ENCODE measurements at places on chromosomes 1 and 21.
A peak's percentile ranks its signal among the peaks of the same experiment; 100 is the strongest.

GRCh38 chr1:204567071-204567470 is 50.9 kb downstream of the MDM4 start:
- DNase-seq = no peak

DNA sequence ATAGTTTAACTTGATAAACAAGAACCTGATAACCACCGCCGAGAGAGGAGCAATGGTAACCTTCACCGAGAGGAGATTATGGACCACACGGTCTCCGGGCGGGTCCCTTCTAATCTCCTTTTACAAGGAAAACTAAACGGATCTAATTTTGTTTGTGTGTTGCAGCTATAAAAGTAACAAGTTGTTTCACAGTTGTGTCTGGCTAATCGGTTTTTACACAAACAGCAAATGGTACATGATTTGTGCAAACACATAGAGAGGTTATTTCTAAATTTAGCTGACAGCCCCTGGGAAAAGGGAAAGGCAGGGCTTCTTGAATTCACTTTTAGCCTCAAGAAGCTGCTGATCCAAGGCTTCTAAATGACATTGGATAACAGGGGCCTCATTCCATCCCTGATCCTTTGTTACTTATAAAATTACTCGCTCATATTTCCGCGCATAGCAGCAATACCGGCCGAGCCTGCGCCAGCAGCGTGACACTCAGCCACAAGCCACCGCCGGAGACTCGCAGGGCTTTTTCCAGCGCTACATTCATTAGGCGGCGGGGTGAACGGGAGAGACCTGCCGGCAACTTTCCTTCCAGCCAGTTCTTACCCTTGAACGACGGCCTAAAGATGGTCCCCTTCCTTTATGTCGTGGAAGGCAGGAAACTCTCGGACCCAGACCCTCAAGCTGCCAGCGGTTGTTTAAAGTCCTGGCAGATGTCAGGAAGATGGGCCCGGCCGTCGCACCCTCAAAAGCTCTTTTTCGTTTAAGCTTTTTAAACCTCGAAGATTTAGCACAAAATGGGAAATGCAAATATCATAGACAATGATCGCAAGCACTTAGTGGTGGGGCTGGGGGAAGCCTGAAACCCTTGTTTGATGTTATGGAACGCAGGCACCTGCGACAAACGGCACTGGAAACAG is 4.4 kb downstream of the FOXD3 start:
- DNase-seq = no peak

- DNase-seq = no peak
Measured at GRCh38 chr21:17536381-17536780, 23.5 kb downstream of the CXADR start.

DNA sequence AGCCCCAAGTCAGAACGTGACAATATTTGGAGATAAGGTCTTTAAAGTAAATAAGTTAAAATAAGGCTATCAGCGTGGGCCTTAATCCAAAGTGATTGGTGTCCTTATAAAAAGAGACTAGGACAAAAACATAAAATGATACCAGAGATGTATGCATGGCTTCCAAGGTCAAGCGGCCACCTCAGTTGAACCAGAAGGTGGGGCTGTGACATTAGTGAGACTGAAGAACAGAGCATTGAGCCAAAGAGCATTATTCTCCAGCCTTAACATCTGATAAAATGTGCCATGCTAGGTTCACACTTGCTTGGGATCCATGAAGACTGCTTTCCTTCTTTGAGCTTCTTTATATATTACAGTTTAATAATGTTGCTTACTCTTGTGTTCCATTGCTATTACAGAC is 554.6 kb downstream of the PLA2G4A start:
- no peak for DNase-seq

- no peak for DNase-seq
Measured at GRCh38 chr1:17839641-17840196, 84.6 kb downstream of the ACTL8 start.

DNA sequence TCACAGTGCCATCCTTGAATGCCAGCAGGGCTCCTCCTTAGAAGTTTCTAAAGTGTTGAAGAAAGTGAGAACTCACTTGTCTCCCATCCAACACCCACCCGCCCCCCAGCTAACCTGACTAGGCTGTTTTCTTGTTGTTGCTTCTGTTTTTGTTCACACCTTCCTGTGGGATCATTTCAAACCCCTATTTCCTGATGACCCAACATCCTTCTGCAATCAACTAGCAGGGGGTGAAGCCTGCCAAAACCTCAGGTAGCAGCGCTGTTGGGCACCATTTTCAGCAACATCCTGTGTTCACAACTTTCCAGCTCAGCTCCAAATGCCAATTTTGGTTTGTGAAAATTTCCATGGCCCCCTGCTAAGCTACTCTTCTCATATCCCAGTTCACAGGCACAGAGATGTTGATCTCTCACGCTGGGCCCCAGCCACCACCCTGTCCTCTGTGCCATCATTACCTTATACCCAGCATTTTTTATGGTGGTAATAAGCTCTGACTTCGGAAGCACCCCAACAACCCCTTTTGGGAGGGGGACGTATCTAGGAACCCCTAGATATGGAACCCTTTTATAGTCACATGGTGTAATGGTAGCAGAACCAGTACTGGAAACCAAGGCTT is 41.4 kb downstream of the CDC7 start:
- DNase-seq = no peak

GRCh38 chr1:104195395-104195794 is 445.7 kb downstream of the AMY1C start:
- DNase-seq = no peak

- DNase-seq = no peak
Measured at GRCh38 chr1:156747742-156748669, 3.5 kb downstream of the HDGF start.

DNA sequence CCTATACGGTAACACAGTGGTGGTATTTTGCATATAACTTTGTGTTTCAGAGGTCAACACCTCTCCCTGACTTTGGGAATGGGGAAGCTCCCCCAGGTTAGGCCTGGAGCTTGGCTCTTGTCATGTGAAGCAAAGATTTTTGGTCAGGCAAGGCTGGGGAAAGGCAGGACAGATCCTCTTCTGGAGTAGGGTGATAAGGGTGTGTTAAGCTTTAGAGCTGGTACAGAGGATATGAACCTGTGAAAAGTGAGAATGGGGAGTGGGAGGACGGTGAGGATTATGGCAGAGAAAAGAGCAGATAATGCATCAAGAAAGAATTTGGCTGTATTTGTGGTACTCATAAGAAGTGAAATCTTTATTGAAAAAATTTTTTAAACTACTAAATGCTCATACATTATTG is 2.3 kb downstream of the RPF1 start:
- no peak for DNase-seq

- no peak for DNase-seq
Measured at GRCh38 chr21:18603980-18604379, 200.4 kb upstream of the TMPRSS15 start.

- DNase-seq = no peak
Measured at GRCh38 chr21:46078322-46078977, 19.5 kb upstream of the COL6A2 start.

GRCh38 chr1:1779691-1780597 is 1.7 kb upstream of the NADK start:
- peak; percentile 57 for DNase-seq

GRCh38 chr1:90936731-90937130 is 85.1 kb downstream of the ZNF644 start:
- no peak for DNase-seq

DNA sequence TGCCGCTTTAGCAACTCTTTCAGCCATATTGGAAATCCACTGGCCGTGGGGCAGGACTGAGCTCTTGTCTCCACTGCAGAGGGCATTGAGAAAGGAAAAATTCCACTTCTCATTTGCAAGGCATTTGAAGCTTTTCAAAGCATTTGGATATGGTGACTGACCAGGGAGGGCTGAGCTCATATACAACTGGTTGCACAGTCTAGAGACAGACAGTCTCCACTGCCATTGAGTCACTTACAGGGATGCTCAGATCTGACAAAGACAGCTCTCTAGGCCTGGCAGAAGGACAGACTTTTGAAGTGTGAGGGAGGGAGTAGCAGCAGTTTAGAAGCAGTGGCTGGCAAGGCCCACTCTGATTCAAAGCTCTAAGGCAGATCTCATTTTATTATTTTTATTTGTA is 24.2 kb downstream of the NCF2 start:
- DNase-seq = no peak

DNA sequence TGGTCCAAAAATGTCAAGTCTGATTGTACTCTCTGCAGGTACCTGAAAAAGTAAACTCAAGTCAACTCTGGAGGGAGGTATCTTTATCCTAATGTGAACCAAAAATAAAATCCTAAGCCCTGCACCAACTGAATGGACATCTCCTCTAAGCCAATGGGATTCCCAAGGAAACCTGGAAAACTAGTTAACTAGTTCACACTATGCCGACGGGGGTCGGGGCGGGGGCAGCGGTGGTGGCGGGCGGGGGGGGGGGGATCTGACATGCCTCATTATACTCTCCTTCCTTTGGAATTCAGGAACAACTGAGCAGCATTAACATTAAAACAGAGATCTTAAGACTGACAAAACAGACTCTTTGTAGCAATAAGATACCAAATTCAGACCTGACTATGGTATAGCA is 452.6 kb upstream of the CAMK1G start:
- DNase-seq = no peak

- peak; percentile 46 for DNase-seq
Measured at GRCh38 chr1:3543076-3544039, 68.0 kb downstream of the MEGF6 start.
